Hepatocyte (in vitro differentiated cells): ENCODE measurements at places on chromosomes 11 and 22. TPM values are rescaled to one million over a fixed set of nuclear protein-coding genes. Genes with fewer than 3 reads are reported as not detected.

DNA sequence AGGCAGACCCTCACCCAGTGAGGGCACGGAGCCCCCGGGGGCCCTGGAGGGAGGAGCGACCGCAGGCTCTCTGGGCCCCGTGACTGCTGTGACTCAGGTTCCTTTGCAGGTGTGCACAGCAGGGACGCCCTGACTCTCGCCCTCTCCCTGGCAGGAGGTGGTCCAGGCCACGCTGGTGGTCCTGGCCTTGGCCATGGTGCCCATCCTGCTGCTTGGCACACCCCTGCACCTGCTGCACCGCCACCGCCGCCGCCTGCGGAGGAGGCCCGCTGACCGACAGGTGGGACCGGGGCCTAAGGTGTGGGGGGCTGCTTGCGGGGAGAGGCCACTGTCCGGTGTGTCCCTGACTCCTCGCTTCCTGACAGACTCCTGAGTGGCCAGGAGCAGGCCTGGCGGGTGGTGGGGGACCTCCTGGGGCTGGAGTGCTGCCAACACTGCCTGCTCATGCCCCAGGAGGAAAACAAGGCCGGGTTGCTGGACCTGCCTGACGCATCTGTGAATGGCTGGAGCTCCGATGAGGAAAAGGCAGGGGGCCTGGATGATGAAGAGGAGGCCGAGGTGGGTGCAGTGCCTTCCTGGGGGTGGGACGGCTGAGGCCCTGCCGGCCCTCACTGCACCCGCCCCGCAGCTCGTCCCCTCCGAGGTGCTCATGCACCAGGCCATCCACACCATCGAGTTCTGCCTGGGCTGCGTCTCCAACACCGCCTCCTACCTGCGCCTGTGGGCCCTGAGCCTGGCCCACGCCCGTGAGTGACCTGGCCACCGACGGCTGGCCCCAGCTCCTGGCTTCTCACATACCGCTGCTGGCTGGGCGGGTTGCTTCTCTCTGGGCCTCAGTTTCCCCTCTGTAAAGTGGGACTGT is 10.9 kb downstream of the TCIRG1 start:
- DNase-seq: no peak
- no peak overlapping the region for H3K4me3 ChIP-seq
- H3K4me1 ChIP-seq: no peaks in the 10 kb centered on the region
- H3K36me3 ChIP-seq: no peaks in the 10 kb centered on the region
- H3K27ac ChIP-seq: no peak overlapping the region

DNA sequence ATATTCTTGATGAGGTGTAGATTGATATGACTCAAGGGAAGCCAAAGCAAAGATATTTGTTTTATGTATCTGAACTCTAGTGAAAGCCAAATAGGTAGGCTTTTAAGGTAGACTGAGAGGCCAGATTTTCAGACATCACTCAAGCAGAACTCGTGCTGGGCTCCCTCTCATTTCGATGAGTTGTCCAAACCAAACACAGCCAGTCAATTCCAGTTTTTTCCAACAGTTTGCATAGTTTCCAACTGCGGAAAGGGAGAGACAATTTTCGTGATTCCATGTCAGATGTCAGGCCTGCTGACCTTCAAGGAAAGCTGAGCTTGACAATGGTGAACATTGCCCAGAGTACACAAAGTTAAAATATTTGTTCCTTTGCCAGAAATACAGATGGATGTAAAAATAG is 110.9 kb upstream of the MPPED2 start:
- no peak for DNase-seq
- H3K4me1 ChIP-seq: no peaks in the 10 kb centered on the region
- no peaks in the 10 kb centered on the region for H3K27me3 ChIP-seq
- H3K4me3 ChIP-seq: no peak overlapping the region
- no peaks in the 10 kb centered on the region for H3K36me3 ChIP-seq
- no peak overlapping the region for H3K27ac ChIP-seq

The POLR2L gene
- 38.0 and 50.2 TPM in 2 replicates for total RNA-seq

The MUC2 gene
- total RNA-seq: 6.7 and 18.2 TPM in 2 replicates

DNA sequence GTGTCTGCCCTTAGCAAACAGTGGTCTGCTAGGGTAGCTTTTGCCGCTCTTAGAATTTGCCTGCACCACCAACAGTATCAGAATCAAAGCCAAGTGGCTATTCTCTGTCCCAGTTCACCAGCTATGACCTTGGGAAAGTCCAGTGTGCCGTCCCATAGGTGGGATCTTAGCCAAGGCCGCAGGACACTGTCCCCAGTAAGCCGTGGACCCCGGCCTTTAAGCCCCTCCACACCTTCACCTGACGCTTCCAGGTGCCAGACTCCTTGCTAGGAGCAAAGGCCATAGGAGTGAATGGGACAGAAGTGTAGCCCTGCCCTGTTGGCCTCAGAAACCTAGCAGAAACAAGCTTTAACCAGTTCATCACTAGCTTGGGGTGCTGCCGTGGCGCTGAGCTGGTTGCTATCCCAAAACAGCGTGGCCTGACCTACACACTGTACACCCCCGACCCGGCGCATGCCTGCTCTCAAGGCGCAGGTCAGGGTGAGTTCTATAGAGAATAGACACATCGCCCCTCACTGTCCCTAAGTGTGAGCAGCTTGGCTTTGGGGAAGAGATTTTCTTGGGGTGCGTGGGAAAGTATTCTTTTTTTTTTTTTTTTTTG is 4.5 kb downstream of the FADD start:
- H3K36me3 ChIP-seq: no peaks in the 10 kb centered on the region
- H3K27ac ChIP-seq: no peak overlapping the region
- DNase-seq: no peak
- no peak overlapping the region for H3K4me3 ChIP-seq

DNA sequence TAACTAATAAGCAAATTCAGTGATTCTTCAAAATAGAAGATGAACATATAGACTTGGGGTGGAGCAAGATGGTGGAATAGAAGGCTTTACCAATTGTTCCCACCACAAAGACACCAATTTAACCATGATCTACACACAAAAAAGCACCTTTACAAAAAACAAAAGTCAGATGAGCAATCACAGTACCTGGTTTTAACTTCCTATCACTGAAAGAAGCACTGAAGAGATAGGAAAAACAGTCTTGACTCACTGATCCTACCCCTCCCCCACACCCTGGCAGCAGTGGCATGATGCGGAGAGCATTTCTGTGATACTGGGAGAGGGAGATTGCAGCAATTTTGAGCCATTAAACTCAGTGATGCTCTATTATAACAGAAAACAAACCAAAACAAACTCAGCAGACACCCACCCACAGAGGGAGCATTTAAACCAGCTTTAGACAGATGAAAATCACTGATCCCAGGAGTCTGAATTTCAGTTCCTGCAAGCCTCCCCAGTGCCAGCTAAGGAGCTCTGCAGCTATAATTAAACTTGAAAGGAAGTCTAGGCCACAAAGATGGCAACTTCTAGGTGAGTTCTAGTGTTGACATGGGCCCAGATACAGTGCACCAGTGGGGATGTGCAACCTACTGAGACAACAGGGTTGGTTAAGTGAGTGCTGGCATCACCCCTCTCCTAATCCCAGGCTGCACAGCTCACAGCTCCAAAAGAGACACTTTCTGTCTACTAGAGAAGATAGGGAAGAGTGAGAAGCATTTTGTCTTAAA is 161.8 kb upstream of the GRIA4 start:
- no peaks in the 10 kb centered on the region for H3K27me3 ChIP-seq
- DNase-seq: no peak
- no peaks in the 10 kb centered on the region for H3K4me1 ChIP-seq
- no peak overlapping the region for H3K4me3 ChIP-seq
- H3K36me3 ChIP-seq: no peaks in the 10 kb centered on the region

- H3K27me3 ChIP-seq: no peaks in the 10 kb centered on the region
- H3K36me3 ChIP-seq: peaks cover 6% of the 10 kb centered on the region
- no peak overlapping the region for H3K4me3 ChIP-seq
- no peak for DNase-seq
These were observed 44.1 kb downstream of the MYH9 start for GRCh38 chr22:36343720-36344105.

DNA sequence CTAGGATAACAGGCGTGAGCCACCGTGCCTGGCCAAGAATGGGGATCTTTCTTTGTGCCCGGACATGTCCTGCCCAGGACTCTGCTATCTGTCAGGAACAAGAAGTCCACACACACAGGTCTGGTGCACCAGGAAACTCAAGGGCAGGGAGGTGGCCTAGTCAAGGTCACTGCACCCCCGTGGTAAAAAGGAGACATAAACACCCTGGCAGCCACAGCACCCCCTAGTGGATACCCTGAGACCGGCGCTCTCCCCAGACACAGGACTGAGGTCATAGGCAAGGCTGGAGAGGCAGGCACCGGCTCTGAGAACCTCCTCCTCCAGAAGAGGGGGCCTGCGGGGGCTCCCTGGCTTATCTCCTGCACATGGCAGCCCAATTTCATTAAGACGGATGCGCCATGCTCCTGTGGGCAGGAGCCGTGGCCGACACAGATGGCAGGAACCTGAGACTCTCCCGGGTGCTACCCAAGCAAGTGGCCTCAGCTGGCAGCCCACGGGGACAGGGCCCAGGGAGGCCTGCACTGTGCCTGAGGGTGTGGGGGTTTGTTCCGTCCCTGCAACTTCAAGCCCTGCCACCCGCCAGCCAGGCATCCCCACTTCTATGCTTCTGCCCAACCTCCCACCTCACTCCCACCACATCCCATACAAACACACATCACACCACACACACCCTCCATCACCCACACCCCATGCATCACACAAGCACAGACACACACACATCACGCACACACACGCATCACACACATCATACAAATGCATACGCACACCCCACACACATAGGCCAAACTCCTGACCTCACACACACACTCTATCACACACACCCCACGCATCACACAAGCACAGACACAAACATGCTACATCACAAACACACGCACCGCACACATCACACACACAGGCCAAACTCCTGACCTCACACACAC is 19.6 kb downstream of the MACROD1 start:
- H3K27ac ChIP-seq: no peak overlapping the region
- DNase-seq: peak; percentile 64
- H3K4me1 ChIP-seq: no peaks in the 10 kb centered on the region
- H3K27me3 ChIP-seq: no peaks in the 10 kb centered on the region

GRCh38 chr11:96194581-96195374 is 148.2 kb downstream of the MAML2 start:
- peak overlapping the region; percentile 11 for H3K27ac ChIP-seq
- H3K4me3 ChIP-seq: no peak overlapping the region
- H3K4me1 ChIP-seq: peaks cover 12% of the 10 kb centered on the region
- DNase-seq: no peak
- no peaks in the 10 kb centered on the region for H3K36me3 ChIP-seq
- no peaks in the 10 kb centered on the region for H3K27me3 ChIP-seq

DNA sequence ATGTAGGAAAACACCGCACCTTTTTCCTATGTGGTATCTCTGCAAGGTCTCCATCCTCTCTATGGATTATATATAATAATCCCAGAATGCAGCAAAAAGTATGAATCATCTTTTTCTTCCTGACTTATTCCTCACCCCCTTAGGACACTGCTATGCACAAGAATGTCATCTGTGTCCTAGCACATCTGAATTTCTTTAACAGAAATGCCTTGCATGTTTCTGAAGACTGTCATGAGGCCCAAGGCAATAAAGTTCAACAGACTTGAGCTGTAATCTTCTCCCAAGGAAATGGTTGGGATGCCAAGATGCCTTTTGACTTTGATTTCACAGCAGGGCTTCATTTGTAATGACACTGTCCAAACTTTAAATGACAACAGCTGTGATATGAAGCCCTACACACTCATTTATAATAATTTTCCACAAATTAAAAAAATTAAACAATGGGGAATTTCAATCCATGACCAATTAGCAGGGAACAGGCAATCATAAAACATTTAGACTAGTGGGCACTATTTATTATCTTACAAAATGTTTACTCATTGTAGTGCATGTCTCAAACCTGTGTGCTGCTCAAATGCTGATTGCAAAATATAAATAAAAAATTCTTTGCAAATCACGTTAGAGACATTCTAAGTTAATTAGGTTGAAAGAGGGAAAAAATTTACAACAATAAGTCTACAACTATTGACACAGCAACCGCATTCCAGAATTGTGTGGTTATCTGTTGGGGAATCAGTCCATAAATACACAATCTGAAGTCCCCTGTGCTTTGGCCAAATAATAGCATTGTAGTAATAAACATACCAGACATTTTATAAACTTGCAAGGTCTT is 242.3 kb downstream of the SWAP70 start:
- no peak overlapping the region for H3K4me3 ChIP-seq
- peak; percentile 37 for DNase-seq
- H3K27me3 ChIP-seq: no peaks in the 10 kb centered on the region
- peak overlapping the region; percentile 70 for H3K27ac ChIP-seq
- H3K4me1 ChIP-seq: peaks cover 28% of the 10 kb centered on the region
- no peaks in the 10 kb centered on the region for H3K36me3 ChIP-seq

DNA sequence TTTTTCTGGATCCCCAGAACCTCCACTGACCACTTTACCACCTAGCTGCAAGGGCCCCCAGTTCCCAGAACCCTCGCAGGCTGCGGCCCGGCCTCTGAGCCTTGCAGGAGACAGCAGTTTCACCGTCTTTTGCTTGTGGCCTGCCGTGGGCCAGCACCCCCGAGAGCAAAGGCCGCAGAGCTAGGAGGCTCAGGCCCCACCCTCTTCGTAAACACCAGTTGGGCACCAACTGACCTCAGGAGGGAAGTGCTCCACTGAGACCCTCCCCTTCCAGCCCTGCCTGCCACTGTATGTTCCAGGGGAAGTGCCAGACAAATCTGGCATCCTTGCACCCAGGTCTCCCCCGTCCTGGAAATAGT is 23.4 kb upstream of the CREB3L1 start:
- DNase-seq: peak; percentile 63
- no peaks in the 10 kb centered on the region for H3K36me3 ChIP-seq
- H3K27me3 ChIP-seq: no peaks in the 10 kb centered on the region
- peak overlapping the region; percentile 80 for H3K27ac ChIP-seq
- no peak overlapping the region for H3K4me3 ChIP-seq
- H3K4me1 ChIP-seq: peaks cover 45% of the 10 kb centered on the region

The KRTAP5-2 gene
- not detected in 2 replicates for total RNA-seq

DNA sequence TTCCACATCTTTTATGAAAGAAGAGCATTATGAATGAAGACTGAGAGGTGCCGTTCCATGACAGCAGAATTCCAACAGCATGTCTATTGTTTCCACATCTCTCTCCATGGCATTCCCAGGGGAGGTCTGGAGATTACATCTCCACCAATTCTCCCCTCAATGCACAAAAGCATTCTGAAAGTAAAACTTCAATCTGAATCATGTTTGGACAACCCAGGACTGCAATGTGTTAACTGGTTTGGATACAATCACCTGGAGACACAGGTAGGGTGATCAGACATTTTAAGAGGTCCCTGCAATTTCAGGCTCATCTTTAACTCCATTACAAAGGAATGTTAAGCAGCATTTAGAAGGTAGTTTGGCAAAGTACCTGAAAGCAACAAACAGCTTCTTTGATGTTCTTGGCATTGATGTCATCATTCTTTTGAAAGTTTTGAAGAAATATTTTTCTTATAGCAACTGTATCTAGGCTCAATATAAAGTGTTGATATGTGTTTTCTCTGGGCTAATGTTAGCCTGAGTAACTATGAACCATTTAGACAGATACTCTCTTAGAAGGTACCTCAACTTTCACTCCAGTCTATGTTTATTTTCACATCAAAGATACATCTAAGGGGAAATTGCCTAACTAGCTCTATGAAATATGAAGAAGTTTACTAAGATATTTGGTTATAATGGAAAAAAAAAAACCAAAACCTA is 181.4 kb upstream of the MTMR2 start:
- no peaks in the 10 kb centered on the region for H3K36me3 ChIP-seq
- no peak for DNase-seq
- H3K4me3 ChIP-seq: no peak overlapping the region
- no peaks in the 10 kb centered on the region for H3K4me1 ChIP-seq
- H3K27me3 ChIP-seq: no peaks in the 10 kb centered on the region

The LMF2 gene
- 22.4 and 32.8 TPM in 2 replicates for total RNA-seq

- no peaks in the 10 kb centered on the region for H3K36me3 ChIP-seq
- H3K4me1 ChIP-seq: peaks cover 11% of the 10 kb centered on the region
These were observed 34.4 kb downstream of the TNRC6B start for GRCh38 chr22:40212121-40212520.

- H3K27ac ChIP-seq: no peak overlapping the region
- no peaks in the 10 kb centered on the region for H3K4me1 ChIP-seq
- H3K27me3 ChIP-seq: no peaks in the 10 kb centered on the region
- DNase-seq: no peak
These were observed 12.2 kb downstream of the OR8D1 start for GRCh38 chr11:124301548-124301947.

The UPK3A gene
- total RNA-seq: 14.4 and 14.9 TPM in 2 replicates
